ENCODE measurements at places on chromosomes 12 and 14.

DNA sequence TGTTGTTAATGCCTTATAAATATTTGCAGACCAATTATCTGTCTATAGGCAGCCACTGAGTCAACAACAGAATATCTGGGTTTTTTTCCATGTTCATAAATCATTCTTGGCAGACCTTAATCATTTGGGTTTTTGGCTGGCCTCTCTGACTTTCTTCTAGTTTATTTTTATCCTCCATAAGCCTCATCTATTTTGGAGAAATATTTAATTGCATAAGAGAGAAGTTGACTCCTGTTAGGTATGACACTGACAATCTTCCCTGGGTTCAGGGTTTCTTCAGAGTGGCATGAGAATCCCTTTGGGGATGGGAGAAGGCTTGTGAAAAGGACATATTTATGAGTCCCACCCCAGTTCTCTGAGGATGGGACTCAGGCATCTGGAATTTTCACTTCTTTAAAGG is 299.8 kb downstream of the NRXN3 start:
- DNase-seq, result no peak

DNA sequence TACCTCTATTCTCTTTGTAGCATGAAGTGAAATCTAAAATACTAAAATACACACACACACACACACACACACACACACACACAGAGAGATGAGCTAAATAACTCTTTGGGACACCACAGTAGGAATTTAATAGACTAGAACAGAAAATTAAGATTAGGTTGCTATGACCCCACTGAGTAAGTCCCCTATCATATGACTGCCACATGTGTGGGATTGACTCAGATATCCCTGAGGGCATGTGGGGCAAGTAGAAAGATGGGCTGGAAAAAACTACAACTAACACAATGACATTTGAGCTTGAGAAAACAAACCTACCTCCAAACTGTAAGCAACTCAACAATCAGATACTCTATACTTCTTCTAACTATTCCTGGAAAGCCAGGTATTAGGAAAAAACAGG is 27.0 kb downstream of the SLC25A21 start:
- no peak for DNase-seq

- no peak for DNase-seq
Observed at GRCh38 chr12:25686351-25686750, 133.3 kb upstream of the LMNTD1 start.

DNA sequence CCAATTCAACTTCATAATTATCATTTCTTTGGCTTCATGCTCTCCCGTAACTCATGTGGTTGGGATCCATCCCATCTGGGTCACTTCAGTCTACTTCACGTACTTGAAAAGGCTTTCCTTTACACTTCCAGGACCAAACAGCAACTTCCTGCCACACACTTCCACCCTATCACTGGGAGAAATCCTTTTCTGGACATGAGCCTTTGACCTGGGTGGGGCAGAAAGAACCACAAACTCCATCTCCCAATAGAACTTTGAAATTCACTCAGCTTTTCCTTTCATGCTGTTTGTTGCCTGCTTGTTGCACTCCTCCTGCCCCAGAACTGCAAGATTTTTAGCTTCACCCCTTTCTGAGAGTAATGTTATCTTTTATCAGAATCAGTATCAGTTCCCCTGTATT is 18.4 kb upstream of the GALNT16 start:
- DNase-seq, result no peak

GRCh38 chr14:23566112-23566777 is 1.3 kb downstream of the AP1G2 start:
- DNase-seq, result no peak

GRCh38 chr14:31726337-31726736 is 165.1 kb downstream of the NUBPL start:
- DNase-seq, result no peak
